ENCODE measurements at places on chromosomes 5 and 9.

- DNase-seq = no peak
Observed at GRCh38 chr5:68290847-68291246, 75.3 kb downstream of the PIK3R1 start.

DNA sequence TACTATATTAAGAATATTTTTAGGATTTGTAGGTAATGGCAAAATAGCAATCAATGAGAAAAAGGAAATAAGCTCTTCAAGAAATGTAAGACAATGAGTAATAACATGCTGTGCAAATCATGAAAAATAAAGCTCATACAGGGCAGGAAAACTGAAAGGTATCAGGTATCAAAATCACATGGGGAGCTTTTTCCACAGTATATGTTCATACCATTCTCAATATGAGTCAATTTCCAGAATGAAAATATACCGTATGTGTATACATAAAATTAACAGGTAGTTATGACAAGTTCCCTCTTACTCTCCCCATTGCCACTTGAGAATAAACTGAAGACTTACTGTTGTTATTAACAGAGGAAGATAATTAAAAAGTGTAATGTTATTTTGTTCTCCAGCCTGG is 35.9 kb downstream of the EFCAB9 start:
- DNase-seq = no peak

DNA sequence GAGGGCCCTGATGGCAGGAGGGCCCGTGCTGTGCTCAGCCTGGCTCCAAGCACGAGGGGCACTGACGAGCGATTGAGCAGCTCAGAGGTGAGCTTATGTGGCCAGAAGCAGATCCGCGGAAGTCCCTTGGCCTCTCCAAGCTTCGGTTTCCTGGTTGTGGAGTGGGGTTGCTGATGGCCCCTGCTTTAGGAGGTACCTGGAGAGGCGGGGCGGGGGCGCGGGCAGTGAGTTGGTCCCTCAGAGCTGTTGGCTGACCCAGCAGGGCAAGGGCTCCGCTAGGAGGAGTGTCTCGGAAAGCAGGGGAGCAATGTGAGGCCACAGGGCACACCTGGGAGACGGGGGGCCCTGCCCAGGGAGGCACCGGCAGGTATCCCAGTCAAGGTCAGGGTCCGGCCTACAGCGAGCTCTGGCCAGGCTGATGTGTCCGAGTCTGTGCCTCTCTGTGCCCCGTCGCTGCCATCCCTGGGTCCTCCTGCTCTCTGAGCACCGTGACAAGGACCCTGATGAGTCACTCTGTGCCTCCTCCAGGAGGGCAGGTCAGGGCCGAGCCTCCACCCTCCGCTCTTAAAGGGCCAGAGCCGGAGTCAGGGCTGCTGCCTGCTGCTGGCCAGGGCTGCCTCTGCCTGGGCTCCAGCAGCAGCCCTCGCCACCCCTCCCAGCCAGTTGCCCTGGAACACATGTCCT is 14.8 kb downstream of the NCS1 start:
- no peak for DNase-seq

GRCh38 chr9:14939378-14939777 is 29.1 kb upstream of the FREM1 start:
- no peak for DNase-seq

- DNase-seq = no peak
Observed at GRCh38 chr5:78959767-78960166, 25.3 kb downstream of the ARSB start.

DNA sequence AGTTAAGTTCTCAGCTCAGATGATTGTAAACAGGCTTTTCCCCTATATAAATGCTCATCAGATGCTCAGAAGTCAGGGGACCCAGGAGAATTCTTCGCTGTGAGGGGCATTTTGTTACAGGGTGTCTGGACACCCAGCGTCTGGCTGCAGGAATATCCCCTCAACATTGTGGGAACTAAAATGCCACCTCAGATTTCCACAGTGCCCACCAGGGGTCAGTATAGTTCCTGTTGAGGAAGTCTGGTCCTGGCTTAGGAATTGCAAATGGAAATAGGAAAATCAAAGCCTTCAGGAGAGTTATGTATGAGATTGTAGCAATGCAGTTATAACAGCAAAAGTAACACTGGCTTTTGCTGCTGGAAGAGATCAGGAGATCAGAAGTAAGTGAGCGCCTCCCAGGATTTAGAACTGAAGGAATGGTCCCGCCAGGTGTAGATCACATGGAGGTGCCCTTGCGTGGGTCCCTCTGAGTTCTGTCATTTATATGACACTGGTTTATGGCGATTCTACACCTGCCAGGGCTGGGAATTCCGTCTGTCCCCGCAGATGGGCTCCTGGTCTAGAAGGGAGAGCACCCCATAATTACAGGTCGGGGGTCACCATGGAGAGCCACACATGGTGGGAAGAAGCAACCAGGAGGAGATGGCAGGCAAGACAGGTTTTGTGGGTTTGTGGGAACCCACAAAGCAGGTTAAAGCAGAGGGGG is 47.1 kb upstream of the CTSL start:
- DNase-seq = peak; percentile 51

DNA sequence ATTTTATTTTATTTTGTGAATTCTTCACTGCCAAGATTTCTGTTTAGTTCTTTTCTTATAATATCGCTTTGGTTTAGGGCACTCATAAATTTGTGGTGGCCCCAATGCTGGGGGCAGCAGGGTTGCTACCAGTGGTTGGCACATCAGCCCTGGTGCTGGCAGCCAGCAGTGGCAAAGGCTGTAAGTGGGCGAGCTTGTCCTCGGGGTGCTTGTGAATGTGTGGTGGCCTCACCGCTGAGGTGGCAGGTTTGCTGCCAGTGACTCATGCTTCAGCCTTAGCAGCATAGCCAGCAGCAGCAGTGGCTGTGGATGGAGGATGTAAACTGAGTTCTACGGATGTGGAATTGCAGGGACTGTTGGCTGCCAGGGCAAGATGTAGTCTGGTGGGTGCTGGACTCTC is 262.9 kb upstream of the DMAC1 start:
- no peak for DNase-seq

DNA sequence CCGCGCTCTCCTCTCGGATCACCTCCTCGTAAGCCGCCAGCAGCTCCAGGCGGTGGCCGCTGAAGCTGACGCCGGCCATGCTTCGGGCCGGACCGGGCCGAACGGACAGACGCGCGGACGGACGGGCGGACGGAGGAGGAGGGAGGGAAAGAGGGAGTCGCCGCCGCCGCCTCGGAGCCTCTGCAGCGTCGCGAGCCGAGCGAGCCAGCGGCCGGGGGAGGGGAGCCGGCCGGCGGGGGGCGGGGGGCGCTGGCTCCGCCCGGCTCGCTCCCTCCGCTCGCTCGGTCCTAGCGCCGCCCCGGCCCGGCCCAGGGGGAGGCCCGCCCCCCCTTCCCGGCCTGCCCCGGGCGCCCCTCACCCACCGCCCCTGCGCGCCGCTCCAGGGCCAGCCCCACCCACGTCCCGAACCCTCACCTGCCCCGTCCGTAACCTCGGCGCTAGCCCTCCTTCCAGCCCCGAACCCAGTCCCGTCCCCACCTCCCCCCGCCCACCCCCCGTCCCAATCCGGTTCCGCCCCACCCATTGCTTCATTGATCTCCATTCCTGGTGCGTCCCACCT is at the start of gene DBN1:
Gene DBN1, minus strand, starts transcription at position 192 of the 559 bp plus-strand sequence. Its CDS starts 113 bp downstream, at position 79.
- peak; percentile 40 for DNase-seq

DNA sequence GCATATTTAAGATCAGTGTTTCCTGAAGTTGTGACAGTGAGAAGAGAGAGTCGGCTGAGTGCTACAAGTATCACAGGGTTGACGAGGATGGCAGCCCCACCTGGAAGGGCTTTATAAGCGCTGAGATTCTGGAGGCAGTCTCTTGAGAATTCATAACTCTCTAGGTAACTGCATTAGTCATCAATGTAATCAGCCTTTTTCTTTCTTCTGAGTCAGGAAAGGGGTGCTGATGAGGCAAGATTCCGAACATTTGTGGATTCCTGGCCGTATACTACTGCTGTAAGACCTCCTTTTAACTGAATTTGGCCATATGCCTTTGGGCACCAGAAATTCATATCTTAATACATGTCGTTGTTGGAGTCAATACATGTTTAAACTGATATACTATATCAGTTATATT is 6.6 kb upstream of the RNF20 start:
- DNase-seq = no peak

GRCh38 chr5:58774937-58775336 is 192.1 kb downstream of the RAB3C start:
- no peak for DNase-seq

DNA sequence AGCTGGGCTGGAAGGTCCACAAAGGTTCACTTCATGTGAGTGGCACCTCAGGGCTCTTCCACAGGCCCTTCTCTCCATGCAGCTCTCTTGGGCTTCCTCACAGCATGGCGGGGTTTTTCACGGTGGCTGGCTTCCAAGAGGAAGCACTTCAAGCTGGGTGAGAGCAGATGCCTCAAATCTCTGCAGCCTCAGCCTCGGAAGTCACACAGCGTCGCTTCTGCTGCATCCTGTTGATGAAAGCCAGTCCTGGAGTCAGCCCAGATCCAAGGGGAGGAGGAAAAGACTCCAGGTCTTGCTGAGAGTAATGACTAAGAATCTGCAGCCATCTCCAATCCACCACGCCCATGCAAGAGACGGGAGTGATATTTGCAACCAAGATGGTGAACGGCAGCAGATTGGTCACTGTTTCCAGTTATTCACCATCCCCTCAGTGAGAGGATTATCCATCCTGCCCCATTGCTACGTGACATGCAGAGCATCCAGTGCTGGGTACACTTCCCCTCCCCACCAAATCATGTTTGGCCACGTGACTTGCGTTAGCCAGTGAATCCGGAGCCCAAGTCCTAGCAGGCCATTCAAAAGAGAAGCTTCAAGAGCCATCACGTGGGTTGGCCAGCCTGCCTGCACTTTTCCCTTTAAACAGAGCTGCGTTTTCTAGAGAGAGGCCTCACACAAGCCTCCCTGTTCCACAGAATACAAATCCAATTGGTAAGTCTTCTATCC is 173.9 kb downstream of the C9orf50 start:
- peak; percentile 27 for DNase-seq

GRCh38 chr9:134560654-134561053 is 80.9 kb upstream of the COL5A1 start:
- DNase-seq = no peak

GRCh38 chr5:116951219-116951618 is 376.6 kb upstream of the SEMA6A start:
- DNase-seq = no peak

DNA sequence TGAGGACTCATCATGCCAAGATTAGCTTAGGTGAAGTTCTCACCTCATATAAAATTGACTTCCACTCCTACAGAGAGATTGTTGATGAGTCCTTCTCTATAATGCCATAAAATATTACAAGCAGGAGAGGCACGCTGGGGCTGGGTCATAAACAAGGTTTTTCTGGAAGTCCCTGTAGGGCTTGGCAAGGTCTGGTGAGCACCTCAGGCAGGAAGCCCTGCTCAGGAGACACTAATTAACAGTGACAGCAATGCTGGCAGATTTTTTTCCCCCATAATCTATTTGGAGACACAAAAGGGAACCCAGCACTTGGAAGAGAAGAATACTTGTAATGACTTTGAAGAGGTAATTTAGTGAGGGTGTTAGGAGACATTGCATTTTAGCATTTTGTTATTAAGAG is 118.7 kb downstream of the DIRAS2 start:
- no peak for DNase-seq

- DNase-seq = no peak
Observed at GRCh38 chr9:77440057-77440456, 208.1 kb downstream of the GNA14 start.

DNA sequence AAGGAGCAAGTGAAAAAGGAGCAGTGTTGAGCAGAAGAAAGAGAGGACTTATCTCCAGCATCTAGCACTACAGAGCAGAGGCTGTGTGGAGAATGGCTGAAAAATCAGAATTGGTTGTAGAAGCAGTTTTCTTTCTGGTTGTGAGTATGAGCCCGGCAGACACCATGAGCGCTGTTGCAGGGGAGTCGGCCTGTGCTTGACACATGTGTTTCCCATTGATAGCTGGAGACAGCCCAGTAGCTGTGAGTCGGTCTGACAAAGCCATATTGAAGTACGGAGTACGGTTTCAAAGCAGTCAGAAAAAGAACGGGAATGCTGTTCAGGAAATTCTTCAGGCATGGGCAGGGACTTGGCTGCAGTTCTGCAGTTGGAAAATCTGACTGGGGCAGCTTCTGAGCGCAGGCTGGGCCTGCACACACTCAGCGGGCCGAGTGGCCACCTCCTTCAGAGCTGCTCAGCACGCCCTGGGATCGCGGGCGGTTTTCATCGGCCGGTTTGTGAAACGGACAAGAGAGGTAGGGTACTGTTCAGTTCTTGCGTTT is at the start of gene SGCD:
Gene SGCD, plus strand, starts transcription at position 447 of the 542 bp plus-strand sequence.
- DNase-seq = no peak

GRCh38 chr9:110814159-110814558 is 145.6 kb downstream of the MUSK start:
- DNase-seq = no peak

GRCh38 chr5:1965925-1966324 is 83.2 kb upstream of the IRX4 start:
- DNase-seq = no peak

- no peak for DNase-seq
Observed at GRCh38 chr5:56346741-56347535, 113.8 kb upstream of the ANKRD55 start.

GRCh38 chr5:135534609-135535419 is 950 bp downstream of the NEUROG1 start:
- DNase-seq = no peak

- no peak for DNase-seq
Observed at GRCh38 chr5:6592601-6593000, 40.2 kb downstream of the NSUN2 start.

DNA sequence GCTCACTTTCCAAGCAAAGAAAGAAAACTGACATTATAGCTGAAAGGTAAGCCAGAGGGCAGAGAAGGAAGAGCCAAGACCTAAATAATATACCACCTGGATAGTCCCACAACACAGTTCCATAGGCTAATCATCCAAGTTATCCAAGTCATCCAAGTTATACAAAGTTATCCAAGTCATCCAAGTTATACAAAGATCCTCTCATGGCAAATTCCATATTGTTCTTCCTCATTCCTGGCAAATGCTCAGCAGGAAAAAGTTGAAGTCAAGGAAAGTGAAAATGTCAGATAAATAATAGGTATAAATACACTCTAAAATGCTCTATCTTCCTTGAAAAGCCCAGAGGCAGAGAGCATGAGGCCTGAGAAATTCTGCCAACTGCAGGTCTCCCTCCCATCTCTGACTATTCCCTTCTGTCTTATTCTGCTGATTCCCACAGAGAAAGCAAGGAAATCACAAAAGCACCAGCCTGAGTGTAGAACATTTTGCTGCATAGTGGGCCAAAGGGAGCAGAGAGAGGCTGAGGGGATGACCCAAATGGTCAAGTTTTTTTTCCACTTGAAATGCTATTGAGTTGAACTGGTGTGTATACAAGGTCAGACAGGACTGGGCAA is 12.5 kb downstream of the MCTP1 start:
- no peak for DNase-seq

All from OCI-LY7 (cell line).